EL (cell line): ENCODE measurements at places on chromosomes 2 and 18.

DNA sequence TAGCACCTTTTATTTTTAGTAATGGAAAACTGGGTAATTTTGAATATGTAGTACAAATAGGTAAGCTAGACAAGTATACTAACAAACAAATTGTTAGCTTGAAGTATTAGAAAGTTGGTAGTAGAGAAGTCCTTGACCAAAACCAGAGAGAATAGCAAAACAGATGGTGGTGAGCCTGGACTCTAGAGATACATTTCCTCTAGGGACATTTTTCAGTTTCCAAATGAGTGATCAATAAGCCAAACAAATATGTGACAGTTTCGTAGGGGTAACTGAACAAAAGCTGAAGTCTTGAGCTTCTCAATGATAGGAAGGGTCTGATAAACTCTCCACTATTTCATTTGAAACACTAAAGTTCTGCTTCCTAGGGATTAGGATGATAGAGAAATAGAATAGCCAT lies 692.0 kb upstream of the FAM98A start:
- no peak for DNase-seq

DNA sequence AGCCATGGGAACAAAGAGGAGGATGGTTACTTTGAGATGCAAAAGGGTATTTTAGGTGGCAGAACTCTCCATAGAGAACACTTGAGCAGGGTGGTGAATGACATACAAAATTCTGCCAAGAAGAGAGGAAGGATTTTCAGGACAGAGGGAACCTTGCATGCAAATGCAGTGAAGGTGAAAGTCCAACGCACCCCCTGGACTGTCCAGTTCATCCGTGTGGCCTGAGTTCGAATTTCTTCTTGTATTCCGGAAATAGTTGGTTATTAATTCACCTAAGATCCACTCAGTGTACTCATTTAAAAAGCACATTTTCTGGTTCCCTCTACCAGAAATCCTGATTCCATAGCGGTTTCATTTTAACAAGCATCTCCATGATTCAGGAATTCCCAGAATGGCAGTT lies 5.5 kb downstream of the AOX1 start:
- DNase-seq, result no peak

DNA sequence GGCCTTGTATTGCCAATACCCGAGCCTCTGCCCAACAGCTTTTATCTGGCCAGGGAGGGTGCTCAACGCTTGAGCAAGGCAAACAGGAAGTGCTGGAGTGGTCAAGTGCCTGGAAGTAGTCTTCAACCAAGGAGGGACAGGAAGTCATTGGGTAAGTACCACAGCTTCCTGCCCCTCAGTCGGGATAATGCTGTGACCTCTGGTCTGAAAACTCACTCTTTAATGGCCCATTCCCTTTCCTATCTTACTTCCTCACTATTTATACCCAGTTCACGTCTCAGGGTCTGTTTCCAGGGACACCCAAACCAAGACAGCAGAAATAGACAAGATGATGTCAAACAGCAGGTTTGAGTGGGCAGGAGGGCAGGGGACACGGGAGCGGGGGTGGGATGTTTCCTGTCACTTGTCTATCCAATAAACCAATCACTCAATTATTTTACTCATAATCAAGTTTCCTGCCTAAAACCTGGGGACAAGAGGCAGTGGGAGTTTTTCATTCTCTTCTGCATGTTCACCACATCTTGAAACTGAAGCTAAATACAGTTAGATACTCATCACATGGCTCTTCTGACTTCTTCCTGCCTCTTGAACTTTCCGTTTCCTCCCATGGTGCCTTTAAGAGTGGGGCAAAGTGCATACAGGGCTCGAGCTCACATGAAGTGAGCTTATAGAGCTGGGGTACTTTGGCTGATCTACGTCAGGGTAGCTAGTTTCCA lies 68.9 kb upstream of the CAB39 start:
- no peak for DNase-seq

- no peak for DNase-seq
Measured at GRCh38 chr2:12263730-12264129, 453.0 kb upstream of the TRIB2 start.

DNA sequence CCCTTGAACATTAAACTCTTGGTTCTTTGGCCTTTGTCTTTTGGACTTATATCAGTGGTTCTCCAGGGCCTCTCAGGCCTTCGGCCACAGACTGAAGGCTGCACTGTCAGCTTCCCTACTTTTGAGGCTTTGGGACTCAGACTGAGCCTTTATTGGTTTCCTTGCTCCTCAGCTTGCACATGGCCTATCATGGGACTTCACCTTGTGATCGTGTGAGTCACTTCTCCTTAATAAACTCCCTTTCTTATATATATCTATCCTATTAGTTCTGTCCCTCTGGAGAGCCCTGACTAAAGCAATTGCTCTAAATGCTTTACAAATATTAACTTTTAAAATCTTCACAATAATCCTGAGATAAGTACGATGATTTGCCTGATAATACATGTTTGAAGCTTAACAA lies 353.6 kb upstream of the TRIB2 start:
- no peak for DNase-seq

- DNase-seq, result no peak
Measured at GRCh38 chr2:153819501-153819900, 52.2 kb upstream of the GALNT13 start.

DNA sequence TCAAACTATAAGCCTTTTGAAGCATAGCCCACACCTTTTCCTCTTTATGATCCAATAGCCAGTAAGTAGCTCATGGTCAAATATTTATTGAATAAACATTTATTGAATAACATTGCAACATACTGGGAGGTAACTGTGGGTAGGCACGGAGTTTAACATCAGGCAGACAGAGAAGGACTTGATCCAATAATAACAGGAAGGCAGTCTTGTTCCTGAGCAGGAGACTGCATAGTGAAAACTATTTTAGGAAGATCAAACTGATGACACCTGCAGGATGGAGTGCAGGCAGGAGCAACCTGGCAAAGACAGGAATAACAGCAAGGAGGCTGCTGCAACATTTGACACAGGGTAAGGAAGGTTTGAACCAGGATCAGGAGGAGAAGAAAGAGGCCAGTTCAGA lies 3.1 kb upstream of the DCTN1 start:
- peak; percentile 37 for DNase-seq

GRCh38 chr2:224312741-224313140 lies 89.2 kb downstream of the FAM124B start:
- no peak for DNase-seq

GRCh38 chr2:207633686-207634085 lies 8.5 kb upstream of the METTL21A start:
- no peak for DNase-seq

GRCh38 chr2:102190430-102191107 lies 3.7 kb downstream of the IL1RL2 start:
- no peak for DNase-seq

GRCh38 chr2:64862623-64863022 lies 126.6 kb upstream of the SLC1A4 start:
- no peak for DNase-seq

DNA sequence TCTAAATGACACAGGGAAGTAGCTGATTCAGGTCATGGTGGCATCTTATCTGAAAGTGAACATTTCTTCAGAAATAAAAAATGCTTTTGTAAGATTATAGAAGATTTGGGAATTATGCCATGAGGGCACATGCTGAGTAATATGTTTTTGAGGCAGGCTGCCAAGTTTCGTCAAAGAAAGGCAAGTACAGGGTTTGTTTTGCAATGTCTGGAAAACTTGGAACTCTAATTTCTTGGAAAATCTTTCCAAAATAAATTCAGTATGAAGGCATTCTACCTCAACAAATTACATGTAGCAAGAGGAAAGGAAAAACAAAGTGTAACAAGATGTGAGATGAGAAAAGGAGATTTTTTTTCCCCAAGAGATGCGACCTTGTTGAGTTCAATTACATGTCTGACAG lies 167.7 kb downstream of the PLCL1 start:
- peak; percentile 74 for DNase-seq

GRCh38 chr2:129010262-129010661 lies 691.6 kb upstream of the HS6ST1 start:
- DNase-seq, result no peak

DNA sequence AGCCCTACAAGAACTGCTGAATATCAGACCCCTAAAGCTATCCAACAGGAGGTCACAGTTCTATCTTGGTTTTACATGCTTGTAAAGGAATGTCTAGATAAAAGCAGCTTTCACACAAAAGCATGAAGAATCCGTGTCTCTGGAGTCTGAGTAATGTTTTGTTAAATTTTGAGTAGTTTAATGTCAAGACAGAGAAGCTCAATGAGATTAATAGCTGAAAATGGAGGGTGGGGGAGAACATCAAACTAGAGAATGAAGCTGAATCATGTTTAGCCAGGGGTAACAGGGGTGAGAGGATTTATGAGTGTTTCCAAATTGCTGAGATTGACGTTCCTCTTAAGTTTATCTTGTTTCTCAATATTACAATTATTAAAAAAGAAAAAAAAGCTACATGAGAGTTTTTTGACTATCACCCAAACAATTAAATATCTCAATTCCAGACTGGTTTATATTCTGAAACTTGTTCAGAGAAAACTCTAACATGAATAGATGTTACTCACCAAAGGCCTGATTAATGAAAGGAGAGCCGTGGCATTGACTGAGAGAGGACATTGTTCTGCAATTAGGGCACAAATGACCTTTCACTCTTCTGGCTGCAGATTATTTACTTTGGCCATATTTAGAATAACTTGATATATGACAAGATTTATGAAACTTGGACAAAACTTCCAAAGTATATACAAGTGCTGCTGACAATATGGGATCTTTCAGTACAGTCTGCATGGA lies 266.4 kb upstream of the ETAA1 start:
- peak; percentile 52 for DNase-seq

GRCh38 chr18:7492385-7492784 lies 74.7 kb upstream of the PTPRM start:
- no peak for DNase-seq

DNA sequence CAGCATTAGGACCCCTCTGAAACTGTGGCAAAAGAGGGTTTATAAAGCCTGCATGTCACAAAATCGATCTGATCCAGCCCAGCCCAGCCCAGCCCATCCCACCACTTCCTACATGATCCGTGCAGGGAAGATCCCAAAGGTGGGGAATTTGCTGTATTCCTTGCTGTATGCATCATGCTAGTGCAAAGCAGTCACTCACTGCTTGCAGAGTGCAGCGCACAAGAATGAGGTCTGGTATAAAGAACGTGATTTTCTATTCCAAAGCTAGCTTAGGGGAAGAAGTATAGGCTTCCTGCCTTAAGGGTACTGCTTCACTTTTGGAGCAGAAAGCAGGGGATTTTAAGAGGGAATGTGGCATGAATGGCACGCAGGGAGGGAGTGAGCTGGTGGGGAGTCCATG lies 18.9 kb upstream of the SERPINB11 start:
- no peak for DNase-seq

DNA sequence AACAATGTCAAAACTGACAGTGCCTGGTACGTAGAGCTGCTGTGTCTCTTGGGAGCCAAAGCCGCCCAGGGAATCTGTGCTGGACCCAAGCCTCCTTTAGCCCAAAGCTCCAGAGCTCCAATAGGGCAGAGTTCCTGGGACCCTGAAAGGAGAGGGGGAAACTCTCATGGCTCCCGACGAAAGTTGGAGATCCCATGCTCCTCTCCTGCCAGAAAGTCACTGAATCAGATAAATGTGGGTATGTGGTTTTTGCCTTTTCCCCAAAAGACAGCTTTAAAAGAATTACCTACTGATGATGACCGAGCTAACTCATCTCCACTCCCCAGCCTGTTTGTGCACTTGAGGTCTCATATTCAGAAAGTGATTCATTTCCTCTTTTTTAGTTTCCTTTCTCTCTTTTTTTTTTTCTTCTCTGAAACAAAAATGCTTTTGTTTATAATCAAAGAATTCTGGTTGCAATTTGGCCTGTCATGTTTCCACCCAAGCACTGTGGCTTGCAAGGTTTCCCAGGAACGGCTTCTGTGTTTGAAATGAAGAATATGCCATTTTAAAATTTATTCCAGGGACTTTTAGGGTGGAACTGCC lies 14.1 kb upstream of the PMAIP1 start:
- peak; percentile 88 for DNase-seq
